Ascending aorta (tissue), 2 donors: ENCODE measurements at places on chromosomes 13 and 19. TPM values are rescaled to one million over a fixed set of nuclear protein-coding genes. Genes with fewer than 3 reads are reported as not detected.

DNA sequence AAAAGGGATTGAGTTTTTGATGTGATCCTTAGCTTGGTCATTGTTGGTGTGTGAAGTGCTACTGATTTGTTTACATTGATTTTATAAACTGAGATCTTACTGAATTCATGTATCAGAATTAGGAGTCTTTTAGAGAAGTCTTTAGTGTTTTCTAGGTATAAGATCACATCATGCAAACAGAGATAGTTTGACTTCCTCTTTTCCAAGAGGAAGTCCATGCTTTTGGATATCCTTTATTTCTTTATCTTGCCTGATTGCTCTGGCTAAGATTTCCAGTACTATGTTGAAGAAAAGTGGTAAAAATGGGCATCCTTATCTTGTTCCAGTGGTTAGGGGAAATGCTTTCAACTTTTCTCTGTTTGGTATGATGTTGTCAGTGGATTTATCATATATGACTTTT lies 561.2 kb upstream of the SLITRK1 start:
- no peaks in the 10 kb centered on the region for H3K27me3 ChIP-seq
- no peak for DNase-seq
- H3K4me3 ChIP-seq, result no peak overlapping the region

GRCh38 chr13:38444904-38445303 lies 95.3 kb downstream of the UFM1 start:
- H3K27ac ChIP-seq, result no peak overlapping the region
- no peak overlapping the region for H3K4me3 ChIP-seq
- no peaks in the 10 kb centered on the region for H3K27me3 ChIP-seq
- no peaks in the 10 kb centered on the region for H3K4me1 ChIP-seq
- H3K36me3 ChIP-seq, result no peaks in the 10 kb centered on the region

DNA sequence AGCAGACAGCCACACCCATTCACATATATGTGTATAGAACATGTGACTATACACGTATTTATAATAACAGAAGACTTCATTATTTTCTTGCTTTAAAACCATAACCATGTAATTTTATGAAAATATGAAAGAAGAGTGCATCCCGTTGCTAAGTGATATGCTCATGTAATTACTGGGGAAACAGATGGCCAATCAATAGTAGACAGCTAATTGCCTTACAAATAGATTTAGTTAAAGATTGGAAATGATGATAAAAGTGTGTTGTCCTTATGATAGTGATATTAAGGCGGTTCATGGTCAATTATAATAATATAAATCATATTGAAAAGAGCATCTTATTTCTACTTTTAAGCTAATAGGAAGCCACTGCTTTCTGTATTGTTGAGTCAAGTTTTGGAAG lies 95.9 kb downstream of the RFC3 start:
- no peak for DNase-seq
- H3K4me3 ChIP-seq, result no peak overlapping the region
- no peak overlapping the region for H3K27ac ChIP-seq
- H3K36me3 ChIP-seq, result no peaks in the 10 kb centered on the region
- no peaks in the 10 kb centered on the region for H3K27me3 ChIP-seq
- H3K4me1 ChIP-seq, result no peaks in the 10 kb centered on the region

DNA sequence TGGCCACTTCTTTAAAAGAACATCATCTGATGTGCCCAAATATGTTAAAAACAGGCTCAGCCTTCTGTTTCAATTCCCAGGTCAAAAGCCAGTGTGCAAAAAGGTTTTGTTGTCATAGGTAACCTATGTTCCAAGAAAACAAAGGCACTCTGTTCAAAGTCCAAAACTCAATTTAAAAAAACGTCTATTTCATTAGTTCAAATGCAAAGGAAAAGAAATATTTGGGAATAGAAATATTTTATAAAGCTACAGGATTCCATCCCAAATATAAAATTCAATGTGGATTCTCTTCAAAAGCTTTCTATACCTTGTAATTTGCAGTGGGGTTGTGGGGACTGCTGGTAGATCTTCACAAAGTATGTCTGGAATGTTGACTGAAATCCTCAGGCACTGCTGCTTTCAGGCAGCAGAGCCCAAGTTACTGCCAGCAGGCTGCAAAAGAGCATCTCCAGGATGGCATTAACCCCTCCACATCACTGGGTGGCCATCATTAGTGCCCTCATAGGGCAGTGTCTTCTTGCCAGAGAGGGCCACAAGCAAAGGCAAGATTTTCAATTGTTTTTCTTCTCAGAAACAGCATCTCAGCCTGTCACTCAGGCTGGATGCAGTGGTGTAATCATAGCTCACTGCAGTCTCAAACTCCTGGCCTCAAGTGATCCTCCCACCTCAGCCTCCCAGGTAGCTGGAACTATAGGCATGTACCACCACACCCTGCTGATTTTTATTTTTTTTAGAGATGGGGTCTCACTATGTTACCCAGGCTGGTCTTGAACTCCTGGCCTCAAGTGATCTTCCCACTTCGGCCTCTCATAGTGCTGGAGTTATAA lies 22.8 kb upstream of the STK24 start:
- H3K36me3 ChIP-seq, result no peaks in the 10 kb centered on the region
- no peak overlapping the region for H3K4me3 ChIP-seq

The ATP1A3 gene
- 1.1 TPM for total RNA-seq

DNA sequence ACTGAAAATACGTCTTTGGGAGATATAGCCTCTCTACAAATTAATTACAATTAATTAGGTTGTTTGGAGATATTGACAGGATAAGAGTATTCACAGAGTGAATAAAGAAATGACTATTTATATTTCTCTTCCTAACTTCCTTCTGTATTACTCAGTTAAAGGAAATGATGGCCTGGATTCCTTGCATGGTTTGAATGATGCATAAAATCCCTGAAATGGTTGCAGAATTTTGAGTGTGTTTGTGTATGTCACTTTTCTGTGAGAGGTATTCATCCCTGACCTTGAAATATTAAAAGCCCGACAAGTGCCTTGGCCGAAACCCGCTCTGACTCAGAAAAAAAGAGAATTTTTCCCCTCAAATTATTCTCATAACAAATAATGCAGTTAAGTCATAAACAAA lies 90.0 kb downstream of the PDS5B start:
- no peaks in the 10 kb centered on the region for H3K4me1 ChIP-seq
- no peak overlapping the region for H3K4me3 ChIP-seq
- no peak overlapping the region for H3K27ac ChIP-seq
- DNase-seq, result no peak

The CLEC4G gene
- total RNA-seq, result 1.7 TPM

The PEX11G gene
- total RNA-seq, result not detected

The MYO1F gene
- total RNA-seq, result 5.0 TPM

GRCh38 chr13:46274094-46274698 lies 62.5 kb downstream of the LRRC63 start:
- H3K27ac ChIP-seq, result no peak overlapping the region
- H3K4me3 ChIP-seq, result no peak overlapping the region
- H3K36me3 ChIP-seq, result no peaks in the 10 kb centered on the region

DNA sequence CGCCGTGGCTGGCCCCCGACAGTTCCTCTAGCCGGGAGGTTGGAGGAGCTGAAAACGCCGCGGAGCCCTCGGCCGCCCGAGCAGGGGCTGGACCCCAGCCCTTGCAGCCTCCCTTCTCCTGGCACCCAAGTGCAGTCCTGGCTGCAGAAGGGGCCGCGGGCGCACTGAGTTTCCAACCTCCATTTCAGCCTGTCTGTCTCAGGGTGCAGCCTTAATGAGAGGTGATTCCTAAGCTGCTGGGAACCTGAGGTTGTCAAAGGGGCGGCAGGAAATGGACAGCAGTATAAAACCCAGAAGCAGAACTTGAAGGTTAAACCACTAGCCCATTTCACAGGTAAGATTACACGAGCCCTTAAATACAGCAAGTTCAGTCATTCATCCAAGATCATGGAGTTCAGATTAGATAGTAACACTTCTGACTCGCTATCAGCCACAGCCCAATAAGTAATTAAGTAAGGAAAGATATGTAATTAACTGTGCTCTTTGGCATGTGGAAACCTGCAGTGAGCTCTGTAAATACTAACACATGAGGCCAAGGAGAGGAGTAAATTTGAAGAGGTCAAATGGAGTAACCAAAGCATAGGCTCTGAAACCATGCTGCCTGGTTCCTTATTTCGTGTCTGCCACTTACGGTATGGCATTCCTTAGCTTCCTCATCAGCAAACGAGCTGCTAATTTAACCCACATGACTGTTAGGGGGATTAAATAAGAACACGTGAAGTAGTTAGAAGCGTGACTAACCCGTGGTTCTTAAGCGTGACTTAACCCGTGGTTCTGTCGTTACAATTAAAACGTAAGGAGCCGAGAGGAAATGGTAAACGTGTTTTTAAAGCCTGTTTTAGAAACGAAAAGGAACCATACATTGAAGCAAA lies 686 bp downstream of the SETDB2 start:
- H3K27ac ChIP-seq, result peak overlapping the region; percentile 91
- H3K4me3 ChIP-seq, result peak overlapping the region; percentile 75
- no peaks in the 10 kb centered on the region for H3K36me3 ChIP-seq

The THAP8 gene
- not detected for total RNA-seq

The TMEM190 gene
- total RNA-seq, result not detected

DNA sequence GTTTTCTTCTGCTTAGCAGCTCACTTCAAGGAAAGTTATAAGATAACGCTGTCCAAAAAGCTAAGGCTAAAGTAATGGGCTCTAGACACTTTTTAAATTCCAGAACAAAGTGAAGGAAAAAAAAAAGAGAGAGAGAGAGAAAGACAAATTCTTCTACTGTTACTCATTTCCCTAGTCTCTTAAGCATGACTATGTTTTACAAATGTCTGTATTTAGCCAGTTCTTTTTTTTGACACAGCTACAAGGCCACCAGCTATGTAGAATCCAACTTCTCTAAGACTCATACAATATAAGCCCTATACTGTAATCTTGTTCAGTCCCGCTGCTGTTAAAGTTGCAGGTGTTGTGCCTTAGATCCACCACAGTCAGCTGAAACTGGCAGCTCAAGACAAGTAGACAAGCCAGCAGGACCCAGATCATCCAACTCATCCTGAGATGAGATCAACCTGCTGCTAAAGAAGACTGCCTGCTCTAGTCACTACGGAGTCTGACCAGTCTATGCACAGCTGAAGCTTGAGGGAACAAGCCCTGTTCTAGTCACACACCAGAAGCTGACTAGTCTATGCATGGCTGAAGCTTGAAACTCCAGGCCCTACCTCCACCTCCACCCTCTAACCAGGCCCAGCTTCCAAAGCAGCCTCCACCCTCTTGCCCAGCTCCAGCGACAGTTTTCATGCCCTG lies 10.3 kb upstream of the ZNF83 start:
- H3K36me3 ChIP-seq, result peaks cover 15% of the 10 kb centered on the region
- DNase-seq, result no peak
- no peaks in the 10 kb centered on the region for H3K27me3 ChIP-seq
- no peak overlapping the region for H3K4me3 ChIP-seq

The LYPD3 gene
- not detected for total RNA-seq

The C2CD4C gene
- total RNA-seq, result 5.7 TPM

The KLK8 gene
- not detected for total RNA-seq
